ENCODE measurements at places on chromosomes 12 and 14.

GRCh38 chr14:26163761-26164160 lies 434.1 kb downstream of the NOVA1 start:
- no peak for DNase-seq

DNA sequence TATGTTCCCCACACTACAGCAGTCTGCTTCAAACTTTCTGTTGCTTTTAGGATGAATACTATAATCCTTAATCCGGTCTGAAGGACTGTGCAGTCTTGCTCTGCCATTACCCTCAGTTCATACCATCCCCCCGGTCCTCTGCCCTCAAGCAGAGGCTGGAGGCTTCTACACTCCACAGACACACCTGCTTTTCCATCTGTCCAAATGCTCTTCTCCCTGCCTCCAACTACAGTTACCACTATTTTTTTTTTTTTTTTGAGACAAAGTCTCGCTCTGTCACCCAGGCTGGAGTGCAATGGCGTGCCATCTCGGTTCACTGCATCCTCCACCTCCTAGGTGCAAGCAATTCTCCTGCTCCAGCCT lies 19.3 kb upstream of the KCNH3 start:
- DNase-seq: no peak

- DNase-seq: no peak
Observed at GRCh38 chr14:32427726-32428528, 98.8 kb downstream of the AKAP6 start.

DNA sequence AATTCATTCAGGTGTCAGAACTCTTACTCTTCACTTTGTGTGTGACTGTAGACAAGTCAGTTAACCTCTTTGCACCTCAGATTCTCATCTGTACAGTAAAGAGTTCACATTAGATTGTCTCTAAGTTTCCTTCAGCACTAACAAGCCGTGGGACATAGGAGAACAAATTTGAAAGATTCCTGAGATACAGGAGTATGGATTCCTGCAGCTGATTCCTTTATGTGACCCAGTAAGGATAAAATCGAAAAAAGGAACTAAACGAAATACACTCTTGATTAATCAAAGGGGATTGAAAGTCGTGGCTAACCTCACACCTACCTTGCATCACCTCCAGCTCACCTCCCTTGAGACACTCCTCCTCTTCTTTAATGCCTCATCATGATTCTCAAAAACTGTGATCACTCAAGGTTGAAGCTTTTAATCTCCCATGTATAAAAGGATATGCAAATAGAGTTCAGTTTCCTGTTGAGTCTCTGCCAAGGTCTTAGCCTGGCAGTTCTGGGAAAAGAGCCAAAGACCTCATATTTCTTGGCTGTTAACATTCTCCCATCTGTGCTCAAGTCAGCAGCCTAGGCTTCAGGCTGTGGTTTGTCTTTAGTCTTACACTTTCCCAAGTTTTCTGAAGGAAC lies 156.6 kb downstream of the DAD1 start:
- peak; percentile 29 for DNase-seq

- no peak for DNase-seq
Observed at GRCh38 chr12:118842866-118843265, 138.5 kb upstream of the SRRM4 start.

DNA sequence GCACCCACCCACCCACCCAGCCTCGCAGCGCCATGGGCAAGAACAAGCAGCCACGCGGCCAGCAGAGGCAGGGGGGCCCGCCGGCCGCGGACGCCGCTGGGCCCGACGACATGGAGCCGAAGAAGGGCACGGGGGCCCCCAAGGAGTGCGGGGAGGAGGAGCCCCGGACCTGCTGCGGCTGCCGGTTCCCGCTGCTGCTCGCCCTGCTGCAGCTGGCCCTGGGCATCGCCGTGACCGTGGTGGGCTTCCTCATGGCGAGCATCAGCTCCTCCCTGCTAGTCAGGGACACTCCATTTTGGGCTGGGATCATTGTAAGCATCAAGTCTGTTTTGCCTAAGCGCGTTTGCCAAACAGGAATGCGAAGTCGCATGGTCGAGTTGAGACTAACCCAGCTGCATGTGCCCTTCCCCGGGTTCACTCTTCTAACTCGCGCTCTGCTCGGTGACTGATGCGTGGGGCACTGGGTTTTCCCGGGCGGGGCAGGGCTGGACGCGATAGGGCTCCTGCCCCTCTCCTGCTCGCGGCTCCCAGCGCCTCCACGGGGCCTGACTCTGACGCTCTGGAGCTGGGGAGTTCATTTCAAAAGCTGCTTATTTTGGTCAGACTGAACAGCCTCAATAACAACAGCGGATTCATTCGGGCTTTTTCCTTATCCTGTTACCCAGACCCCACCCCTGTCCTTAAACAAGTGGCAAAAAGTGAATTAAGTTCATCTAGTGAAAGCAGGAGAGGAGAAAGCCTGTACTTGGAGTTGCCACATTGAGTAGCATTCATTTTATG lies 458 bp downstream of the SSPN start:
- DNase-seq: peak; percentile 10

DNA sequence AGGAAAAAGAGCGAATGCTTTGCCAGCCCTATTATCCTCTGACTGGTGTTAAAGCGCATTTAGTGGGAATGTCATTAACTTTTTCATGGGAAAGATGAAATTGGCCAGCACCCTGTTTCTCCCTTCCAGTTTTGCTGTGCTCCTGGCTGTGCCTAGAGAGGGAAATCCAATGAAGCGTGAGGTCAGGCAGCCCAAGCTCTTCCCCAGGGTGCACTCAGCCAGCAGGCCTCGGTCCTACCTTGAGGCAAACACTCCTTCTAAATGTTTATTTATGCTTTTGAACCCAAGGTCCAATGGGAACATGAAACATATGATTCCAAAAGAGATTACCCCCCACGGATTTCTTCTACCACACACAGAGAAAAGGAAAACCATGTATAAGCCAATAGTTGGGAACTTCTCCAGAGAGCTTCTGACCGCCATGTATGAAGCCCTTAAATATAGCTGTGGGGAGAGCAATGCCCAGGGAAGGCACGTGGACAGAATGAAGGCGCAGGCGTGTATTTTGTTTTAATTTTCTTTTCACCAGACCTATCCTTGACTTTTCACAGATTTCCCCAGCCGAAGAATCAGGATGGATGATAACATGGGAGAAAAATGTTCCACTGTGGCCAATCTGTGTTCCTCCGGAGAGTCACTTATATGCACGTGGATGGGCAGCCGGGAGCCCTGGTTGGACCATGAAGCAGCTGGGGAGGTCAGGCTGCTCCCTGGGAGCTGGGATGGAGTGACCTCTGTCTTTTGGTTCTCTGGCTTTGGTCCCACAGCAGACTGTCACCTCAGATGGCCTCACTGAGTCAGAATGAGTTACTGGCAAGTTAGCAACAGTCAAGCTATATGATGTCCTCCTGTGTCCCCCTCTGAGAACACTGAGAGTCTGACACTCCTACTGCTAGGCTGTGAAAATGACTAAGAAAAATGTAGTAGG lies 37.3 kb downstream of the GPR135 start:
- no peak for DNase-seq

DNA sequence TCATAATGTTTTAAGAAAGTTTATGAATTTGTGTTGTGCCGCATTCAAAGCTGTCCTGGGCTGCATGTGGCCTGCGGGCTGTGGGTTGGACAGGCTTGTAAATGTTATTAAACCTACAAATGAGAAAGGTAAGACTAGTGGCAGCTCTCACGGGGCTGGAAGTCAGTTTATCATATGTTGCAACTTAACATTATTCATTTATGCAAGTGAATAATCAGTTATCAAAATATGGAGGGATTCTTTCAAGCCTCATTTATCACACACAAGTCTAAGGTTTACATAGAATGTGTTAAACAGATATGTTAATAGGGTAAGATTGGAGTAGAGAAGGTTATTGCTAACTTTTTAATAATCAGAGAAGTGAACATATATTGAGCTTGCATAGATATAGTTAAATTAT lies 442.5 kb upstream of the RGS6 start:
- no peak for DNase-seq

DNA sequence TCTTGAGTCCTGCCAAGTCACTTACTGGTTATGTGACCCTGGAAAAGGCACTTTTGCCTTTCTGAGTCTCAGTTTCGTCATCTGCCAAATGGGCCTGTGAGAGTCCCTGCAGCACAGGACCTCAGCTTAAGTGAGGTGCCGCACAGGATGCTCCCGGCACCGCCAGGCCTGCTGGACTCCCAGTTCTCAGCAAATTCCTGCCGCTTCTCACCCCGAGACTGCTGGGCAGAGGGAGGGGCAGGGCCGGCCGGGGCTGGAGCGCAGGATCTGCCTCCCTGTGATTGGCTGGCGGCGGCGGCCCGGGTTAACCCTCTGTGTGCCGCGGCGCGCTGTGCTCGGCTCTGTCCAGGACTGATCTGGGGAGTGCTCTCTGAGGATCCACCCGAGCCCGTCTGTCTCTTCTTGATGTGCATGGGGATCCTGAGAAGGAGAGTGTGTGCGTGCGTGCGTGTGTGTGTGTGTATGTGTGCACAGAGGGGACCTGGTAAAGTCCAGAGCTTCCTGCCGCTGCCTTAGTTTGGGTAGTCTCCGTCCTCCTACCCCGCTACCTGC lies 8.6 kb downstream of the SETD1B start:
- no peak for DNase-seq

- no peak for DNase-seq
Observed at GRCh38 chr12:102954134-102954533, 3.3 kb upstream of the ASCL1 start.

GRCh38 chr14:98976271-98976670 lies 295.7 kb downstream of the BCL11B start:
- DNase-seq: no peak

- DNase-seq: no peak
Observed at GRCh38 chr12:115023279-115024265, 339.6 kb upstream of the TBX3 start.

DNA sequence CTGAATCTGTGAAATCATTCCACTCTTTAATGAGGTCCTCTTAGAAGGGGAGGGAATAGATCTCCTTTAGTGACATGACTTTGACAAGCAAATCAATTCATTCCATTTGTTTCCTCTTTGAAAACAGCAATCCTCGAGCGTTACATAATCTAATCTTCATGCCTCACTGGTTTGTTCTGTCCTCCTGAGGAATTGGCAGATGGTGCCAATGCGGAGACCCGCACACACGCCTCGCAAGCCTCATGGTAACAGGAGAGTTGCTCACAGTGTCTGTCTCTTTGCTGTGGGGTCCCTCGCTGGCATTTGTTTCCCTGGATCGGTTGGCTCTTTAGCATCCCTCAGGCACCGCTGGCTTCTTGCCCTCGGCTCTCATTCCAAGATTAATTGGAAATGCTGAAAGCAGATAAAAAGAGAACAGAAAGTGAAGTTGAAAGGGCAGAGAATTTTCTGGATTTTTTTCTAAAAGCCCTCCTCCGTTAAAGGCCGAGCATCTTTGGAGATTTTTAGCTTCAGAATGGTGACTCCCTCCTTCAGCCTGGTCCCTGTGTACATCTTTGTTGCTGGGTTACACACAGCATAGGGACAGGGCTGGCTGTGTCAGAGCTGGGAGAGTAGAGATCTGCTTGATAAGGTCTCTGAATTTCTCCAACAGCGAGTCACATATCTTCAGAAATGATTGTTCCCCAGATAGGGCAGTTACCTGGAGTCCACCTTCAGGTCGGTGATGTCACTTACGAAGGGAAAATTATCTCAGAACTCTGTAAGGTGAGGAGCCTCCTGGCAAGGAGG lies 10.1 kb upstream of the CABP1 start:
- DNase-seq: no peak

DNA sequence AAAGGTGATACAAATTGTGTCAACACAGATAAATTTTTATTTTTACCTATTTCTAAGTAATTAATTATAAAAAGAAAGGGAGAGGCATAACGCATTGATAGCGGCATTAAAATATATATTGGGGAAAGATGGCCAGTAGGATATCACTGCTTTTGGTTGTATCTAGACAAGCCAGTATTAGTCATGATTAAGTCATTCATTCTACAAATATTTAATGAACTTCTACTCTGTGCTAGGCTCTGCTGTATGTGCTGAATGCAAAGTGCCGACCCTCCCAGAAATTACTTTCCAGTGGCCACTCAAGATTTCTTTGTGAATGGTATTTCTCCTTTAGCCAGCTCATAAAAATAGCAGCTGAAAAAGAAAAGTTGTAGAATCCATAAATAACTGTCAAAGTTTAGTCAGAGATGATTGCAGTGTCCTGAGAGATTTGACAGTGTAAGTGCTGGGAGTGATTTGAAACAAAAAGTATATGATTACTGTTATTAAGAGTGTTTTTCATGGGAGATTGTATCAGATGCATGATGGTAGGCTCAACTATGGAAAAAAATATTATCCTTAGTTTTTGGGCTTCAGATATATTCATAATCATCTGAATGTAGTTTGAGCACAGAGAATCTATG lies 133.2 kb downstream of the MGAT4C start:
- no peak for DNase-seq

DNA sequence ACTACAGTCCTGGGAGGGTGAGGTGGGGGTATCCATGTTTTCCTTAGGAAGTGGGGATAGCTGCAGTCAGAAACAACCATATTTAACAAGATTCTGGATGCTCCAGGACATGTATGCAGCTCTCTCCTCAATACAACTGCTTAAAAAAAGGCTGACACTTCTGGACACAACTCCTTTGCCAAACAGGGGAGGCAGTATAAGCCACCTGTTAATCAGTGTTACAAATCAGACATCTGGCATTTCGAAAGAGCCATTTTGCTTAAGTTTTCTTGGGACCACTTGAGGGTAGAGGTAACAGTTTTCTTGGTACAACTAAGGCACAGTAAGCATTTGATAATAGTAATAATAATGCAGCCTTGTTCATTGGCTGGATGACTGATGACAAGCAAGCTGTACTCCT lies 47.1 kb downstream of the RPGRIP1 start:
- DNase-seq: no peak

- no peak for DNase-seq
Observed at GRCh38 chr14:70619708-70620107, 19.3 kb upstream of the MED6 start.

DNA sequence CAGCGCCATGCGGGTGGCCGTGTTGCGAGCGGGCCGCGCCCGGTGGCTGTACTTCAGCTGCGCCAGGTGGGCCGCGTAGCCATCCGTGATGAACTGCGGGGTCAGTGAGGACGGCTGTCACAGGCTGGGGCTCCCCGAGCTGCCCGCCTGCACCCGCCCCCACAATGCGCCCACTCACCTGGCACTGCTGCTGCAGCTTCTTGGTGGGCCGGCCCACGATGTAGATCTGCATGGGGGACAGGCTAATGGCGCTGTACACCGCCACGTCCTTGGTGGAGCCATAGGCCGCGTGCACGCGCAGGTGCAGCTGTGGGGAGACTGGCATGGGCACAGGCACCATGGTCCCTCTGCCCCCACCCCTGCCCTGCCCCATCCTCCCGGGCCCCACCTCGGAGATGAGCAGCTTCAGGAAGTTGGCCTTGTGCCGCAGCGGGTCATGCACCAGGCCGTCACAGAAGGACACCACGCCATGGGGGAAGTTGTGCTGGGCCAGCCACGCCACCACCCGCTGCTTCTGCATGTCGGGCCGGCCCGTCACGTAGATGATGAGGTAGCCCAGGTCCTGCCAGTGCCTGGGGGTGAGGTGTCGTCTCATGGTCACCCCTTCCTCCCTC lies 5.9 kb downstream of the ARL6IP4 start:
- no peak for DNase-seq

DNA sequence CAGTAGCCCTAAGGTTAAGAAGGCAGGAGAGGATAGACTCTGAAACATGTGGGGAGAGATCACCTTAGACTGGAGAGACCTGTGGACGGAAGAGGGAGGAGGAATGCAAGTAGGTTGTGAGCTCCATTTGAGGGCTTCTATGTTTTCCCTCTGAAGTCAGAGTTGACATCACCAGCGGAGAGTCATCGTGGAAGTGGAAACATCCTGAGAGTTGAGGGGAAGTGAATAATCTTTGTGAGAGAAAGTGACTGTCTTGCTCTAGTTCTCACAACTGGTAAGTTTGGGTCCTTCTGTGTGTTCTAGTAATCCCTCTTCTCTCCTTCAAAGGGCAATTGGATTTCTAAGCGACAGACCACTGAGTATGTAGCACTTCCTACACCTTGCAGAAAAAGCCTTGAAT lies 103.6 kb upstream of the CCND2 start:
- no peak for DNase-seq
